ENCODE measurements at places on chromosomes 3 and 15. TPM values are rescaled to one million over a fixed set of nuclear protein-coding genes. Genes with fewer than 3 reads are reported as not detected.
A peak's percentile ranks its signal among the peaks of the same experiment; 100 is the strongest.

GRCh38 chr15:74406992-74407705, 26.6 kb downstream of the SEMA7A start:
- peak overlapping the region; percentile 78 for H3K27ac ChIP-seq
- H3K4me3 ChIP-seq, result no peak overlapping the region
- peaks cover 19% of the 10 kb centered on the region for H3K36me3 ChIP-seq
- peak; percentile 90 for DNase-seq

GRCh38 chr3:102060814-102061213, 211.5 kb downstream of the NFKBIZ start:
- peak overlapping the region; percentile 19 for H3K27ac ChIP-seq
- no peaks in the 10 kb centered on the region for H3K27me3 ChIP-seq
- no peaks in the 10 kb centered on the region for H3K36me3 ChIP-seq
- peaks cover 7% of the 10 kb centered on the region for H3K4me1 ChIP-seq
- DNase-seq, result peak; percentile 63

FAM107A gene
- 0.29 TPM for total RNA-seq

DNA sequence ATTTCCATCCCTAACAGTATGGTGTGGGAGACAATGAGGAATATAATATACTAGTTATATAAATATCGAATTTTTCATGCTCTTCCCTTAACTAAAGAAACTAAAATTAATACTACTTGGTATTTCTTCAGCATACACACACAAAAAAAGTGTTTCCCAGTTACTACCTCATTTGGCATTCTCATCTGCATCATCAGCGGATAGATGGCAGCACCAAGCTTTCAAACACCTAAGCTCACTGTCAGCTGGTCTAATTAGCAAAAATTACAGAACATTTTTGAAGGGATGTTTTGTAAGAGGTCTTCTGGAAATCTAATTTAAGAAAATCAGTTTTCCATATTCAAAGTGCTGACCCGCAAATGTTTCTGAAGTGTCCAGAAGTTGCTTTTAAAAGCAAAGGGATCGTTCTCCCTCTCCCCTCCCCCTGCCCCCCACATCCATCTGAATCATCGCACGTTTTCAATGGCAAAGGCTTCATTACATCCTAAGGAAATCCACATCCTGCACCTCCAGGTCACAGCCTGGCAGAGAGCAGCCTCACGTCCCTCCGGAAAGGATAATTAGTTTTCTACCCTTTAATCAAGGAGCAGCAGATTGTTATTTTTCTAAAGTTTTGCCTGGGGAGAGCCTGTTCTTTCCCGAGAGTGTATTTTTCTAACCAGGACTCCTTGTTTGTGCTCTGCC, 86.1 kb upstream of the SPATA12 start:
- no peaks in the 10 kb centered on the region for H3K36me3 ChIP-seq
- DNase-seq, result no peak
- H3K27me3 ChIP-seq, result no peaks in the 10 kb centered on the region
- H3K4me1 ChIP-seq, result no peaks in the 10 kb centered on the region

DNA sequence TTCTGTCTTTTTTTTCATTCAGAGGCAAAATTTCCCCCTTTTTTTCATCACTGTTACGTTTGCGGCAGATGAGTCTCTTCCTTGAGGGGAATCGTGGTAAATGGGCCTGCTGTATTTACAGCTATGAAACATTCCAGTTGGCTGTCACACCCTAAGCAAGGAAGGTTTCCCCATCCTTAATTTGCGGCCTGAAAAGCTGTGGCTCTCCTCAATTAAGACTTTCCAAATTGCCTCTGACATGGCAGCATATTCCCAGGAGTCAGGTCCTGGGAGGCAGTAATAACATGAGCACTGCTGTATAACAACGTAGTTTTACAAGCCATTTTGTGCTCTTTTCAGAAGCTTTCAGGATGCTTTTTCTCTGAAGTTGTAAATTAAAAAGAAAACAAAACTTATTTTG, 420.9 kb downstream of the LPP start:
- H3K27me3 ChIP-seq, result no peaks in the 10 kb centered on the region
- H3K4me3 ChIP-seq, result no peak overlapping the region
- H3K4me1 ChIP-seq, result peaks cover 3% of the 10 kb centered on the region
- DNase-seq, result no peak
- no peaks in the 10 kb centered on the region for H3K36me3 ChIP-seq

GRCh38 chr3:7204848-7205156, 343.9 kb downstream of the GRM7 start:
- DNase-seq, result no peak
- H3K4me1 ChIP-seq, result no peaks in the 10 kb centered on the region
- no peaks in the 10 kb centered on the region for H3K27me3 ChIP-seq
- no peak overlapping the region for H3K27ac ChIP-seq
- no peaks in the 10 kb centered on the region for H3K36me3 ChIP-seq
- H3K4me3 ChIP-seq, result no peak overlapping the region

DNA sequence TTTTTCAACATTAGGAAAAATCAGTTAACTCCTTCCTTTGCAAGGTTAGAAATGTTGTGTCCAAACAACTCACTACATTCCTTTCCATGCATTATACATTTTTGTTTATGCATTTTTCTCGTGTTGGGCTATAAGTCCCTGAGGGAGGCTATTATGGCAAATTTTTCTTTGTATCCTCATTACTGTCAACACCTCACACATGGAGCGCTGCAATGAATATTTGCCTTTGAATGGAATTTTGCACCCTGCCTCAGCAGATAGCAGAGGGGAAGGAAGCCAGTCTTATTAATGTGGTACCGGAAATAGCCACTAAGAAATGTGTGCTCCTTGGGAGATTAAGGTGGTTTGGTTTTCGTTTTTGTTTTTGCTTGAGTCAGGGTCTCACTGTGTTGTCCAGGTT, 134.7 kb downstream of the THSD4 start:
- no peak overlapping the region for H3K4me3 ChIP-seq
- peak overlapping the region; percentile 89 for H3K27ac ChIP-seq
- peaks cover 25% of the 10 kb centered on the region for H3K36me3 ChIP-seq
- peaks cover 25% of the 10 kb centered on the region for H3K4me1 ChIP-seq
- H3K27me3 ChIP-seq, result no peaks in the 10 kb centered on the region

DNA sequence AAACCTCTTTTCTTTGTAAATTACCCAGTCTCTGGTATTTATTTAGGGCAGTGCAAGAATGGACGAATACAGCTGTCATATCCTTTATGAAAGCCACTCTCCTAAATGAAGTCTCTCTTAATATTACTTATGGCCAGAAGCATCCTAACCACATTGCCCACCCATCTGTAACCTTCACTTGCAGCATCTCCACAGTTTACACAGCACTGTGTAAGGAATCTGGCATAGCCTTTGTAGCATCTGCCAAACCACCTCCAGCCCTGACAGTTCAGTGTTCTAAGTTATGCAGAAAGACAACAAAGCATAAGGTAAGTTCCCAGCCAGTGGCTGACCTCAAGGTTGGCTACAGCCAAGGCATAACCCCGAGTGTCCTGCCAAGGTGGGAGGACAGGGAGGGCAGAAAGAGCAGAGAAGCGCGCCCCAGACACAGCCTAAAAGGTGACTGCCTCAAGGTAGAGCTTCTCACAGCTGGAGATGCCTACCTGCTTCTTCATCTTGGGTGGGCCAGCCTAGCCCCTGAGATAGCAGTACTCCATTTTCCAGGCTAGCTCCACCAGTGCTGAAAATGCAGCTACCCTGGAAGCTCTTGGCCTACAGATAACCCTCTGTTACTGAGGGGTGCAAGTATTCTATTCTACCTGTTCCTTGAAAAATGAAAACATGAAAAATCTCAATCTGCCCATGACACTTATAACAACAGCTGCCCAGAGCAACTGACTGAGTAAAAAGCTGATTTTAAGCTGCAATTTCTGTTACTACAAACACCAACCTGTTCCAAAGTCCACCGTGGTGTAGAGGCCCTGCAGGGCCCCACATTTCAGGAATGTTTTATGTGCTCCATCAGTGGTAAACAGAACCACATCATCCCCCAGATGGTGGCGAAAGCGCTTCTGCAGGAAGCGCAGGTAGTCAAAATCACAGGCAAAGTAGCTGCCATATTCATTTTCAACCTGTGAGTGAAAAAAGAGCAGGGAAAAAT, 39.3 kb downstream of the GLB1 start:
- no peak overlapping the region for H3K27ac ChIP-seq
- no peaks in the 10 kb centered on the region for H3K27me3 ChIP-seq
- H3K36me3 ChIP-seq, result peaks cover 33% of the 10 kb centered on the region
- H3K4me3 ChIP-seq, result no peak overlapping the region

- 0 out of 2 replicates have a peak, but pooled peaks cover 3% of the 10 kb centered on the region for H3K27me3 ChIP-seq
- no peak overlapping the region for H3K4me3 ChIP-seq
- H3K36me3 ChIP-seq, result no peaks in the 10 kb centered on the region
- no peak for DNase-seq
- 0 out of 2 replicates have a peak, but pooled peaks cover 5% of the 10 kb centered on the region for H3K4me1 ChIP-seq
- H3K27ac ChIP-seq, result no peak overlapping the region
Measured at GRCh38 chr3:18886331-18886730, 262.0 kb upstream of the KCNH8 start.

- H3K36me3 ChIP-seq, result no peaks in the 10 kb centered on the region
- no peak overlapping the region for H3K4me3 ChIP-seq
- H3K4me1 ChIP-seq, result no peaks in the 10 kb centered on the region
- H3K27me3 ChIP-seq, result no peaks in the 10 kb centered on the region
Measured at GRCh38 chr3:12984023-12984823, 89.0 kb downstream of the IQSEC1 start.

- H3K4me1 ChIP-seq, result no peaks in the 10 kb centered on the region
- no peak overlapping the region for H3K27ac ChIP-seq
- H3K36me3 ChIP-seq, result no peaks in the 10 kb centered on the region
- no peaks in the 10 kb centered on the region for H3K27me3 ChIP-seq
- no peak for DNase-seq
Measured at GRCh38 chr15:55270291-55270690, 19.3 kb downstream of the RAB27A start.

GRCh38 chr3:73546961-73547360, 77.8 kb downstream of the PDZRN3 start:
- H3K4me3 ChIP-seq, result no peak overlapping the region
- no peak overlapping the region for H3K27ac ChIP-seq
- H3K4me1 ChIP-seq, result no peaks in the 10 kb centered on the region
- peaks cover 4% of the 10 kb centered on the region for H3K27me3 ChIP-seq

- peak; percentile 75 for DNase-seq
- no peak overlapping the region for H3K4me3 ChIP-seq
- H3K4me1 ChIP-seq, result 0 out of 2 replicates have a peak, but pooled peaks cover 10% of the 10 kb centered on the region
- H3K27ac ChIP-seq, result no peak overlapping the region
Measured at GRCh38 chr3:122932251-122932967, 95.2 kb downstream of the SEMA5B start.

AHSG gene
- not detected for total RNA-seq

- no peak overlapping the region for H3K4me3 ChIP-seq
- no peaks in the 10 kb centered on the region for H3K36me3 ChIP-seq
- H3K27ac ChIP-seq, result no peak overlapping the region
- no peaks in the 10 kb centered on the region for H3K4me1 ChIP-seq
Measured at GRCh38 chr3:148131990-148132638, 565.6 kb upstream of the AGTR1 start.

- H3K4me1 ChIP-seq, result no peaks in the 10 kb centered on the region
- H3K27me3 ChIP-seq, result 0 out of 2 replicates have a peak, but pooled peaks cover 6% of the 10 kb centered on the region
- H3K36me3 ChIP-seq, result no peaks in the 10 kb centered on the region
- DNase-seq, result no peak
- H3K4me3 ChIP-seq, result no peak overlapping the region
Measured at GRCh38 chr3:18477620-18478019, 52.5 kb upstream of the SATB1 start.

PAQR5 gene
- 16.5 TPM for total RNA-seq

LRRK1 gene
- 7.0 TPM for total RNA-seq

EPHB3 gene
- total RNA-seq, result 23.1 TPM

PRSS50 gene
- total RNA-seq, result not detected

GRCh38 chr3:117853923-117854668, 1144.5 kb downstream of the TUSC7 start:
- no peaks in the 10 kb centered on the region for H3K27me3 ChIP-seq
- H3K4me1 ChIP-seq, result peaks cover 12% of the 10 kb centered on the region
- no peak overlapping the region for H3K4me3 ChIP-seq
- H3K36me3 ChIP-seq, result no peaks in the 10 kb centered on the region
- H3K27ac ChIP-seq, result no peak overlapping the region
- DNase-seq, result peak; percentile 76

SNTN gene
- not detected for total RNA-seq

USP8 gene
- 24.6 TPM for total RNA-seq

GRCh38 chr3:66816090-66816761, 181.9 kb upstream of the KBTBD8 start:
- H3K36me3 ChIP-seq, result no peaks in the 10 kb centered on the region
- no peaks in the 10 kb centered on the region for H3K27me3 ChIP-seq
- no peak overlapping the region for H3K27ac ChIP-seq
- peak; percentile 58 for DNase-seq

GRCh38 chr3:134846911-134847317, 51.9 kb downstream of the EPHB1 start:
- peak overlapping the region; percentile 88 for H3K27ac ChIP-seq
- H3K4me1 ChIP-seq, result peaks cover 19% of the 10 kb centered on the region
- H3K27me3 ChIP-seq, result no peaks in the 10 kb centered on the region

- H3K4me3 ChIP-seq, result no peak overlapping the region
- no peaks in the 10 kb centered on the region for H3K36me3 ChIP-seq
- peaks cover 9% of the 10 kb centered on the region for H3K27me3 ChIP-seq
Measured at GRCh38 chr15:26842391-26842790, 24.5 kb upstream of the GABRA5 start.

GABRR3 gene
- total RNA-seq, result not detected

CRYBG3 gene
- 12.2 TPM for total RNA-seq

- no peak for DNase-seq
- peaks cover 99% of the 10 kb centered on the region for H3K4me1 ChIP-seq
- H3K4me3 ChIP-seq, result 0 out of 2 replicates have a peak overlapping the region, but pooled peaks have one; percentile 20
- peaks cover 83% of the 10 kb centered on the region for H3K36me3 ChIP-seq
- H3K27me3 ChIP-seq, result no peaks in the 10 kb centered on the region
Measured at GRCh38 chr3:98890965-98891910, 10.3 kb downstream of the DCBLD2 start.

- H3K4me1 ChIP-seq, result peaks cover 4% of the 10 kb centered on the region
- H3K4me3 ChIP-seq, result no peak overlapping the region
- no peak for DNase-seq
- no peaks in the 10 kb centered on the region for H3K27me3 ChIP-seq
- H3K36me3 ChIP-seq, result no peaks in the 10 kb centered on the region
Measured at GRCh38 chr15:75181780-75182179, 19.9 kb upstream of the C15orf39 start.

GRCh38 chr3:149462581-149463011, 11.9 kb upstream of the TM4SF4 start:
- no peak overlapping the region for H3K27ac ChIP-seq
- no peak overlapping the region for H3K4me3 ChIP-seq
- H3K27me3 ChIP-seq, result no peaks in the 10 kb centered on the region

- no peaks in the 10 kb centered on the region for H3K36me3 ChIP-seq
- peaks cover 28% of the 10 kb centered on the region for H3K27me3 ChIP-seq
- H3K4me1 ChIP-seq, result no peaks in the 10 kb centered on the region
- H3K27ac ChIP-seq, result no peak overlapping the region
Measured at GRCh38 chr3:156339491-156339890, 215.4 kb downstream of the SSR3 start.

CADM2 gene
- total RNA-seq, result not detected

GRCh38 chr3:46965151-46965550, 11.4 kb downstream of the CCDC12 start:
- H3K36me3 ChIP-seq, result peaks cover 10% of the 10 kb centered on the region

DNA sequence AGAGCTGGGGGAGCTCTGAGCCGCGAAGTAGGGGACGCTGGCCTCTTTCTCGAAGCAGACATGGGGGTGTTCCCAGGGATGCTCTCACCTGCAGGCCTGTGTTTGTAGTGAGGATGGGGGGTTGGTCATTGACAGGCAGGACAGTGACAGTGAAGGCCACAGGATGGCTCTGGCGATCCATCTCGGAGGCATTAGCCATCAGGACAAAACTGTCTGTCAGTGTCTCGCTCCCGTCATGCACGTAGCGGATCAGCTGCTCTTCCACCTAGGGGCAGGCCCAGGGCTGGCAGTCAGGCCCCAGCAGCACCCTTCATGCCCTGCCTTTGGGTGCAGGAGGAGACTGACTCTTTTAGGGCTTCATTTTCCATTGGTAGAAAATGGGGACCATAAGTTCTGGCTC, 28.0 kb downstream of the CSPG4 start:
- no peak overlapping the region for H3K4me3 ChIP-seq
- H3K27ac ChIP-seq, result no peak overlapping the region
- no peak for DNase-seq

All from PC-3 (cell line).